GDM1 (cell line): ENCODE measurements at places on chromosomes 2 and 18.

- no peak for DNase-seq
Observed at GRCh38 chr2:106205488-106205887, 11.4 kb upstream of the UXS1 start.

DNA sequence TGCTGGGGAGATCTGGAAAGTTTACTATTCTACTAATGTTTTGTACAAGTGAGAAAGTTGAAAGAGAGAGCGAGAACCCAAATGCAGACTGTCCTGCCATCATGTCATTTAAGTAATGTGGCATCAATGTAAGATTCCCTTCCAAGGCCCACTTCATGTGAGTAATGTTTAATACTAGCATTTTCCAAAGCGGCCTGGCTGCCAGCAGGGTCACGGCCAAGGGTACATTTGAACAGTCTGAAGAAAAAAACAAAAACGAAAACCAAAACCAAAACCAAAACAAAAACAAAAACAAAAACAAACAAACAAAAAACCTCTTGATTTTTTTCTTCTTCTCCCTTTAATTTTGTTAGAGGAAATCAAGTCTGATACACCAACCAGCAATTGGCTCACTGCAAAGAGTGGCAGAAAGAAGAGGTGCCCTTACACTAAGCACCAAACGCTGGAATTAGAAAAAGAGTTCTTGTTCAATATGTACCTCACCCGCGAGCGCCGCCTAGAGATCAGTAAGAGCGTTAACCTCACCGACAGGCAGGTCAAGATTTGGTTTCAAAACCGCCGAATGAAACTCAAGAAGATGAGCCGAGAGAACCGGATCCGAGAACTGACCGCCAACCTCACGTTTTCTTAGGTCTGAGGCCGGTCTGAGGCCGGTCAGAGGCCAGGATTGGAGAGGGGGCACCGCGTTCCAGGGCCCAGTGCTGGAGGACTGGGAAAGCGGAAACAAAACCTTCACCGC lies 2.2 kb downstream of the HOXD10 start:
- no peak for DNase-seq

- DNase-seq: no peak
Observed at GRCh38 chr18:26196605-26197004, 29.6 kb upstream of the TAF4B start.

DNA sequence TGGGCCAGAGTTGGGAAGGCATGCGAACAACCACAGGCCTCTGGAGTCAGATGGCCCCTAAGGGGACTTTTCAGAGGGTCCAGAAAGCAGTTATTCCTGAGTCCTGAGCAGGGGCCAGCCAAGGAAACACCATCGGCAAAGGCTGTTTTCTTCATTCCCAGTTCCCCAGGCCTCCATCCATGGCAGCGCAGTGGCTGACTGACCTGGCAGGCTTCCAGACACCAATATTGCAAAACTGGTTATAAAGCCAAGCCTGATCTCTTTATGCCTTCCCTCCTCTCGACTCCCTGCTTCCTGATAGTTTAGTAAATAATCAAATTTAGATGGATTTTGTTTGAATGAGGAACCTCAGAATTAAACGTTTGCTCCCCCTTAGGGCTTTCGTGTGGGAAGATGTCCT lies 133.4 kb upstream of the ITGA6 start:
- no peak for DNase-seq

DNA sequence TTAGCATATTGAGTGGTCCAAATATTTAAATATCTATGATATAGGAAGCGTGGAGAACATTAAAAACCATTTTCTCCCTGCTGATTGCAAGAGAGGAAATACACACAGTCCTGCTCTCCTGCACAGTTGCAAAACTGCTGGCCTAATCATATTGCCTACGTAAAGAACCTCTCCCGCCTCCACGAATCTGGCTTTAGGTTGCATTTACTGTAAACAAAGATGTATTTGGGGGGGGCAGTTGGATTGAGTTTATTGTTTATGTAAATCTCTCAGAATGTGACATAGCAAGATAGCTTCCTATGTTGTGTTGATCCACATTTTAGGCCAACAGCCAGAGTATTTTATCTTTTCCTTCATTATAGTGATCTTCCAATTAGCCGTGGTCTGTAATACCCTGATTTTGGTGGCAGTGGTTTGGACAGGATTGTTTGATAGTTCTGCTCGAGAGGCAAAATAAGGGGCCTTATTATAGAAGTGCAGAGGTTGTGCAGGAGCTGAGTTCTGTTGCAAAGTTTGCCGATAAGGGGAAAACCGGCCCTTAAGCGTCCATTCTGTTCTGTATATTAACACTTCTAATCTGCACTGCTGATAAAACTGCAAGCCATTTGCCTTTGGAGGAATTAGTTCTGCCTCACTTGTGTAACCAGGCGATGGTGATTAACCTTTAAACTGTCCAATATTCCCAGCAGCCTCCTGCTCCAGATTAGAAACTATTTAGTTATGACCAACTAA lies 101.6 kb upstream of the SIX3 start:
- no peak for DNase-seq

DNA sequence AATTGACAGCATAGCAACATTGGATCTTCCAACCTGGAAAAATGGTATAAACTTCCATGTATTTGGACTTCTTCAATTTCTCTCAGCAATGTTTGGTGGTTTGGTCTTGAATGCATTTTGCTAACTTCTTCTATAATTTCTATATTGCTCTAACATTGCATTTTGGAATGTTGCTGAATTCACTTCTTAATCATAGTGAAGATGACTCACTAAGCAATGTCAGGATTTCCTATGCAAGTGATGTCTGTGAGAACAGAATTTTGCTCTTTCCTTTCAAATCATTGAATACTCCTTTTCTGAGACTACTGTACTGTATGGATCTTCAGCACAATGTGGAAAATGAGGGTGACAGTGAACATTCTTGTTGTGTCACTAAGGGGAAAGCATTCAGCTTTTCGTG lies 28.9 kb upstream of the CDH19 start:
- DNase-seq: no peak

GRCh38 chr2:205156457-205156856 lies 525.8 kb upstream of the NRP2 start:
- DNase-seq: no peak

GRCh38 chr2:97948926-97949325 lies 46.8 kb downstream of the TMEM131 start:
- no peak for DNase-seq

GRCh38 chr2:80169811-80170594 lies 134.5 kb downstream of the LRRTM1 start:
- no peak for DNase-seq

DNA sequence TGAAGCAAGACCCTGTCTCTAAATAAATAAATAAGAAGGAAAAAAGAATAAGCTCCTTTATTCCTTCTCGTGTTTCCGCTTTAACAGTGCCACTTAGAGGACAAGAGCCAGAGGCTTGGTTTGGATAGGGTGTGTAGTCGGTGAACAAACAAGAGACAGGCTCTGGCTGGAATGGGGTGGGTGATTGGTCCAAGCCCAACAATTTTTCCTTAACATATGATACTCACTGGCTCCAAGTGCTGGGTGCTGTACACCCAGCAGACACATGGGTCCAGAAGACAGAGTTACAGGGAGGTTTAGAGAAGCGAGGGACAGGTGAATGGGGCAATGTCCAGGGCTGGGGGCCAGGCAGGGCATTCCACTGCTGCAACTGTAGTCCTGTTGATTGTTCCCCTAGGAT lies 77.8 kb downstream of the NCAPH start:
- no peak for DNase-seq

GRCh38 chr18:74841248-74841647 lies 243.6 kb downstream of the ZNF407 start:
- no peak for DNase-seq

DNA sequence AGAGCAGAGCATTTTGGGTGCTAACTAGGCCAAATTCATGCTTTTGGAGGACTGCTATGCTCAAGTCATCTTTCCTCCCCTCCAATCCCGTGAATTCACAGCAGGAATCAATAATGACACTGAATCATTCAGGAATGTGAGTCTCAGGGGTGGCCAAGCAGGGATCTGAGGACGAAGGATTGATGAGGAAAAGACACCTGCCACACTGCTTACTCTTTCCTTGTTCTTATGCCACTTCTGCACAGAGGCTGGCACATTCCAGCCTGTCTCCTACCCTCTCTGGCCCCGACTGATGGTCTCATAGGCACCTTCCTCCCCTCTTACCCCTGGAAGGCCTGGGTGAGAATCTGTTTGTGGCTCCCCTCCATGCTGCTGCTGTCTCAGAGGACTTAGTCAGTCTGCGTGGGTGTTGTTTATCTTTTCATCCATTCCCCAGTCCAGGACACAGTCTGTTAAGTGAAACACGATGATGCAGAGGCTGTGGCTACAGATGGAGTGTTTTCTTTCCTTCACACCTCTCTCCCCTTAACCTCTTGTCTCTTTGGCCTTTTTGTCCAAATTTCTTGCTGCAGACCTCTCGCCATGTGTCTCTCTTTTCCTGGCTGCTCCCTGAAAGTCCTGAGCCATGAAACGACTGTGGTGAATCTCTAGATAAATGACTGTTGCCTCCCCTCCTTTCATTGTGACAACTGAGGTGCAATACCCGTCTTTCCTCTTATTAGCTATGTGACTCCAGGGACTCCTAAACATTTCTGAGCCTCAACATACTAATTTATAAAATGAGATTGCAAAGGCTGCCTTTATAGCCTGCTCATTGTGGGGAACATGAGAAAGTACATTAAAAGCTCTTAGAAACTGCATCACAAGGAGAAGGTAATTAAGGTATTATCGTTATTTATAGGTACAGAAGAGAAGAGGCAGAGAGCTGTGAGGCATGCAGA lies 86.9 kb downstream of the RDH14 start:
- DNase-seq: no peak

- DNase-seq: no peak
Observed at GRCh38 chr2:127128445-127128904, 21.5 kb upstream of the BIN1 start.

- DNase-seq: no peak
Observed at GRCh38 chr2:205685314-205686055, 3.2 kb downstream of the NRP2 start.

- DNase-seq: peak; percentile 49
Observed at GRCh38 chr2:42810971-42811811, 18.8 kb upstream of the HAAO start.

DNA sequence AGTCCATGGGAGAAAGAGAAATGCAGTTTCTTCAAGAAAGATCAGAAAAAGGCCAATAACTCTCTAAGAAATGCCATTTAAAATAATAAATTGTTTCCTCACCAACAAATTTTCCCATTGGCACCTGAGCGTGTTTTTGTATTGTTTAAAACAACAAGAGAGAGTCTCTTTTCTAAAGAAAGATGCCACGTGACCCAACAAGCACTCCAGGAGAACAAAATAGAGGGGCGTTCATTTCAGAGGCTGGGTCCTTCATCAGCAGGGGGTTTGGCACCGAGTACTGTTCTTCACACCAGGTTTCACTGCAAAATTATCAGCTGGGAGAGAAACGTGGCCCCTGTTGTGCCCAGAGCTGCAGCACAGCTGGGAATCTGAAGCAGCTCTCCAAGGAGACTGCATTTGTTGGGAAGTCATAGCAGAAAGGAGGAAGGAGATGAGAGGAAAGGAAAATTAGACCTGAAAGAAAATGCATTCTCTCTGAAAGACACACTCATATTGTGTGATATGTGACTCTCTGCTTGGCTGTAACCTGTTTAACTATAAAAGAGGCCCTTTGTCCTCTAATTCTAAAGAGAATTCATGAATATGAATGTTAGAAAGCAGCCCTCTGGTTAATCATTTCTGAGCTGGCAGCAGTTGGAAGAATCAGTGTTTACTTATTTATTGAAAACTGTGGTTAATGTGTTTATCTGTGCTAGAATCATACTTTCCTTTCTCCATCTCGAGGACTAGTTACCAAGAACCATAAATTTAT lies 205.3 kb upstream of the CDH20 start:
- DNase-seq: no peak

- no peak for DNase-seq
Observed at GRCh38 chr2:27298391-27299080, 9.7 kb downstream of the UCN start.

DNA sequence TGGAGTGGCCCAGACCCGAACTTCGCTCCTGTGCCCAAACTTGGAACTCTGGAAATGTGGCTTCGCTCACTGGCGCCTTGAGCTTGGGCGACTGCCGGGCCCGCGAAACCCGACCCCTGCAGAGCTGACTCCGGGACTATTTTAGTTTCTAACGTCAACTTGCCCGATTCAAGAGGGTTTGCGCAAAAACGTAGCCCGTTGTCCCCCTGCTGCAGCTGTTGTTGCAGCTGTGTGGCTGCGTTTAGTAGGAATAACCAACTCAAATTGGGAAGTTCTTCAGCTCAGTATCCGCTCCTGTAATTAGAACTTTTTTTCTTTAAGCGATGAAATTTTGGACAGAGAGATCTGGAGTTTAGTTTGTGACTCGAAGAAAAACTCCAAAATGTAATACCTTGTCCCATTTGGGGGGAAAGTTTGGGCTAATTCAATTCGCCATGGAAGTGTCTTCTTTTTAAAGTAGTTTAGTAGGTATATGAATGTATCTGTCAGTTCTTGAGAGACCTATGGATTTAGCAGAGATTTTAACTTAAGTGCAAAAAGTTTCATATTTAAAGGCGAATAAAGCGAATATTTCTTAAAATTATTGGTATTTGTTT lies 559 bp downstream of the MYL12A start:
- no peak for DNase-seq

- no peak for DNase-seq
Observed at GRCh38 chr2:235666213-235666781, 172.5 kb downstream of the AGAP1 start.

GRCh38 chr2:136137982-136138381 lies 20.0 kb upstream of the CXCR4 start:
- no peak for DNase-seq

DNA sequence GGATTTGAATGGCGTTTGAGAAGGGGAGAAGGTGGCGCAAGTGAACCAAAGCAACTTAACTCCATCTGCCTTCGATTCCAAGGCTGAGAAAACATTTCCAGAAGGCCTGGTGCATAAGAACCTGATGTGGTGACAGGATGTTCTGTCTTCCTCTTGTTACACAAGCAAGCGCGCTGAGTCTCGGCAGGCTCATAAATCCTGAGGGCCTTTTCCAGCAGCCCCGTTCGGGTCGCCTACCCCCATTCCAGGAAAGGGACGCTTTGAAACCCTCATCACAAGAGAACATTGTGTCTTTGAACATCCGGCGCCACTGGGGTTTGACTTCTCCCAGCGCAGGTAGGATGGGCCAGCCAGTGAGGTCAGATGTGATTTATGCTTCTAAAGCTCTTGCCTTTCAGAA lies 403.5 kb downstream of the SETBP1 start:
- DNase-seq: no peak

- no peak for DNase-seq
Observed at GRCh38 chr2:45373534-45373933, 237.5 kb downstream of the SRBD1 start.

- DNase-seq: no peak
Observed at GRCh38 chr2:80028584-80028983, 276.0 kb downstream of the LRRTM1 start.

DNA sequence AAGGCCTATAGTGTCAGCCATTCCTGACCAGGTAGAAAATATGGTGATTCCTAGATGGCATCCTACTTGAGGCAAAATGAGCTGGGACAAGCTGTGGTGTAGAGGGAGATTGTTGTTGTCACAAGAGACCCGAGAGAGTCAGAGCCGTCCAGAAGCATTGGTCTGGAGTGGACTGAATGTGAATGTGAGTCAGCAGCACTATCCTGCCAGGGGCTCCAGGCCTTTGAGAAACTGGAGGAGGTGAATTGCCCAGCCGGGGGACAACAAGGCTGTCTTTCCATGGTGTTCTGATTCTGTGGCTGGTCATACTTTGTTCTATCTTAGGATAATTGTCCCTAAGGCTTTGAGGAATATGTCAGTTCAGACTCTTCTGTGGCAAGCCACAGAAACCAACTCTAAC lies 29.4 kb upstream of the EIF2AK3 start:
- DNase-seq: no peak

- no peak for DNase-seq
Observed at GRCh38 chr18:13252686-13253410, 34.3 kb downstream of the LDLRAD4 start.
